Tongue (tissue), 3 donors: ENCODE measurements at places on chromosomes 3 and 15. TPM values are rescaled to one million over a fixed set of nuclear protein-coding genes. Genes with fewer than 3 reads are reported as not detected.

GRCh38 chr3:160956785-160957184 lies 148.4 kb downstream of the B3GALNT1 start:
- no peak for DNase-seq

NEDD4 gene
- total RNA-seq, result 31.5 TPM

P2RY14 gene
- total RNA-seq, result 2.9 TPM

- no peak for DNase-seq
Measured at GRCh38 chr15:77622934-77623754, 9.6 kb downstream of the LINGO1 start.

DNA sequence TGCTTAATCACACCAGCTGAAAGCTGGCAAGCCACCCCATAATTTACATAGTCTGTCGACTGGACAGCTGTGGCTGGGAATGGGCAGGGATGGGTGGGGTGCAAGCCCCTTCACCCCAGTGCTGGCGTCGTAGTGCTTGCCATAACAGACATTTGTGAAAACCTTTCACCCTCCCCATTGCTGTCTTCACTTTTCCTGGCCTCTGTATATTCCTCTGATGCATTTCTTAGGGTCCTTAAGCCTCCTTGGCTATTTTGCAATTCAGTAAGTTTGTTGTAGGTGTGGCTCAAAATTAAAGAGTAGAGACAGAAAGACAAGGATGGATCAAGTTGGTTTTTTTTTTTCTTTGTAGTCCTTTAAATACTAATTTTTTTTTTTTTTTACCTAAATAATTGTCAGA lies 383.3 kb upstream of the MCTP2 start:
- peak; percentile 19 for DNase-seq

GRCh38 chr3:71247958-71248335 lies 335.6 kb downstream of the FOXP1 start:
- DNase-seq, result no peak

NISCH gene
- total RNA-seq, result 82.2 TPM

EFCC1 gene
- 1.3 TPM for total RNA-seq

- DNase-seq, result no peak
Measured at GRCh38 chr15:71892335-71892734, 82.0 kb downstream of the NR2E3 start.

- no peak for DNase-seq
Measured at GRCh38 chr3:32699429-32699828, 14.4 kb downstream of the CNOT10 start.

GRCh38 chr3:133269393-133269792 lies 130.5 kb upstream of the BFSP2 start:
- DNase-seq, result no peak

DNA sequence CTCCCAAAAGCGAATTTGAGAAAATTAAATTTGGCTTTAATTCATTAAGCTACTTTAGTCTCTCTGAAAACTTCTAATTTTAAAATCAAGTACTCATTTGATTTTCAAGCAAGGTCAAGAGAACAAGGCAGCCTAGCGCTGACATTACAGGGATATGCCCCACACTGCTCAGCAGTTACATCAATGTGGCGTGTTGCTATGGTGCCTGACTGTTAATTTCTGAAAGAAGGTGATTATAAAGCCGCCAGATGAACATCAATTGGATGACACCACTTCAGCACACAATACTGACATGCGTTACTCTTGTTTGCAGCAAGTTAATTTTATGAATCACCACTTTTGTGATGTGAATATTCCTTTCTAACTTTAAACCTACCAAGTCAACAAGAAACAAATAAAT lies 284.4 kb downstream of the FOXP1 start:
- DNase-seq, result no peak

SPINT1 gene
- 49.2 TPM for total RNA-seq

CPLX3 gene
- total RNA-seq, result not detected

ROBO1 gene
- total RNA-seq, result 79.3 TPM
